ENCODE measurements at places on chromosomes 12 and 14. TPM values are rescaled to one million over a fixed set of nuclear protein-coding genes. Genes with fewer than 3 reads are reported as not detected.

GRCh38 chr12:44294649-44295048 is 458.8 kb downstream of the TMEM117 start:
- no peak for DNase-seq

The SBNO1 gene
- total RNA-seq: 31.6 TPM

The PROX2 gene
- not detected for total RNA-seq

The BCL2L14 gene
- total RNA-seq: 5.4 TPM

DNA sequence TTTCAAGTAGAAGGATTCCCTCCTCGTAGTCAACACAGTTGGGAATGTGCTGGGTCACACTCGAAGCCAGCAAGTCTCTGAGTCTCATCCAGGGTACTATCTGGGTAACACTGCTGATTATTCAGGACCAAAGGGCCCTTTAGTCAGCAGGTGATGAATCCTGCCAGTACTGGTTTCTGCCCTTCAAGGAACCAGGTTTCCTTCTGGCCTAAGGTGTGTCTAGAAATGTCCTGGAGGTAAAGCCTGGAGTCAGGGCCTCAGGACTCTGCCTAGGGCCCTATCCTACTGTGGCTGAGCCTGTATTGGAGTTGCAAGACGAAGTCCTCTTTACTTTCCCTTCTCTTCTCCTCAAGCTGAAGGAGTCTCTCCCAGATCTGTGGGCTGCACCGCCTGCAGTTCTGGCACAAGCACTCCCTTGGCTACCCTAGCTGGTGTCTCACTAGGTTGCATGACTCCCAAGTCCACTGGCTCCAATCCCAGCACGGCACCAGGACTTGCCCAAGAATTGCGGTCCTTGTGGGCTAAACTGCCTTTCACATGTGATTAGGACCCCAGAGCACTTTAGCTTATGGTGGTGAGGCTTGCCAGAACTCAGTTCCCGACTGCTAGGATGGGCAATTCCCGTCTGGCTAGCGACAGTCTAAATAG is 193.7 kb upstream of the PDE3A start:
- peak; percentile 47 for DNase-seq

GRCh38 chr12:68040450-68041075 is 51.3 kb downstream of the IFNG-AS1 start:
- peak; percentile 89 for DNase-seq

The SLC8A3 gene
- total RNA-seq: 0.38 TPM

GRCh38 chr14:28771168-28771567 is 4.6 kb downstream of the FOXG1 start:
- no peak for DNase-seq

DNA sequence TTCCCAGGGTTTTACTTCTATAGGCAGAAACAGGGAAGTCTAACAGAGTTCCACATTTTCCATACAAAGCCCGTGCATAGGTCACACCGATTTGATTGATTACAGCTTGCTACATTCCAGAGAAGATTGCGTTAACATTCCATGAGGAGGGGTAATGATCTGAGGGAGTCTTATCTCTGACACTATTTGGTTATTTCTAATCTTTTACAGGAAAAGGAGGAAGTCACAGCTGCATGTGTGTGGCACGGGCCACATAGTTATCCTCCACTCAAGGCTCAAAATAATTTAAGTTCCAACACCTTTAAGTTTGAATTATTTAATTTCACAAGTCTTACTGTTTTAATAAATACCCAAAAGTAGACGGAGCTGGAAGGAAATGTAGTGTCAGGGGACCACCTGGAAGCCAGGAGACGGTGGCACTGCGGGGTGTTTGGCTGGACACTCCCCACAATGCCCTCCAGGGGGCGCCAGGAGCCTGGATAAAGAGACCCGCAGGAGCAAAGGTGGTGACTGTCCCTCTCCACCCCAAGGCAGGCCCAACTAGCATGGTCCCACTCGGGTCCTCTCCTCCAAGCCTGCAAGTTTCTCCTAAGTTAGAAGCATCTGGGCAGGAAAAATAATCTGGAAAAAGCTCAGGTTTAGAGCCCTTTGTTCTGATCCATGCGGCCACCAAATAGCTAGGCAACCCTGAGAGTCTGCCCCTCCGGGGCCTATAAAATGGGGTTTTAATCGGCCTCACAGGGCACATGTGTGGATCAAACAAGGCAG is 20.2 kb downstream of the KRT8 start:
- peak; percentile 98 for DNase-seq

GRCh38 chr14:104385531-104386101 is 193.9 kb upstream of the C14orf180 start:
- DNase-seq: peak; percentile 34

DNA sequence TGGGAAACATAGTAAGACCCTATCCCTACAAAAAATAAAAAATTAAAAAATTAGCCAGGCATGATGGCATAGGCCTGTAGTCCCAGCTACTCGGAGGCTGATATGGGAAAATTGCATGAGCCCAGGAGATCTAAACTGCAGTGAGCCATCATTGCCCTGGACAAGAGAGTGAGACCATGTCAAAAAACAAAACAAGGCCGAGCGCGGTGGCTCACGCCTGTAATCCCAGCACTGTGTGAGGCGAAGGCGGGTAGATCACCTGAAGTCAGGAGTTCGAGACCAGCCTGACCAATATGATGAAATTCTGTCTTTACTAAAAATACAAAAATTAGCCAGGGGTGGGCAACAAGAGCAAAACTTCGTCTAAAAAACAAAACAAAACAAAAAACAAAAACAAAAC is 51.6 kb downstream of the FAM186A start:
- no peak for DNase-seq

DNA sequence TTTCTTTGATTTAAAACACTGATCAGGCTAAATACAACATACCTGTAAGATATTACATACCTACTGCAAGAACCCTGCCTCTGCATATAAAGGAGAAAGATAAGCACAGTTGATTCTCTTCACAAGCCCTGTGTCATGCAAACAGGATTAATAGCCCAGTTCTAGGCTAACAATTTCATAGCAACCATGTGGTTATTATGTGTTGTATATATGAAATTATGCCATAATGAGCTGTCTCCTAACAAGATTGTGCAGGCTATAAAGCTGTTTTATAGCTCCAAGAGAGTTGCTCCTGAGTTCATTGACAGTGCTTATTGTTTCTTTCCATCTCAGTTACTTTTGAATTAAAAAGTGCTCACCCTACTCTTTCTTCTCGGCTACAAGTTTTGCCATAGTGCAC is 609.3 kb downstream of the DIO2 start:
- no peak for DNase-seq

- DNase-seq: no peak
Observed at GRCh38 chr14:66490143-66491111, 4.3 kb downstream of the CCDC196 start.

The MFAP5 gene
- total RNA-seq: not detected

The STON2 gene
- total RNA-seq: 17.6 TPM

DNA sequence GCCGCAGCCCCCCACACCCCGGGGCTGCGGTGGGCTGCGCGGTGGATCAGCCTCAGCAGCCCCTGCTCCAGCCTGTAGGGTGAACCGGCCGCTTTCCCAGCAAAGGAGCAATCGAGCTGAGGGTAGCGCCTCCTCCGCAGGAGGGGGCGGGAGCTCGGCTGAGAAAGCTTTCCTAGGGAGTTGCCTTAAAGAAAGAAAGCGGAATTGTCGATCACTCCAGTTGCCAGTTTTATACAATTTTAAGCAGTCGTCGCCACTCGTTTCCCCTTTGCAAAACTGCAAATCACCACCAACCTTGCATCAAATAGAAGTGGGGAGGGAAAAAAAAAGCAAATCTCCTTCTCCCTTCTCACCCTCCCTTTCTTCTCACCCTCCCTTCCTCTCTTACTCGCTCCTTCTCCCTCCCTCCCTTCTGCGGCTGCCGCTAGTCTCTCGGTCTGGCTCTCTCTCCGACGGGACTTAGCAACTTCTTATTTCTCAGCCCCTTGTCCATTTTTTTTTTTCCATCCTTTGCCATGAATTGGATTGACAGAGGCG is at the start of gene PDE3A:
Gene PDE3A (plus strand): TSS at position 424 of the 537 bp plus-strand sequence. CDS start 748 bp downstream, outside the sequence.
- peak; percentile 94 for DNase-seq

The KRT85 gene
- total RNA-seq: not detected

DNA sequence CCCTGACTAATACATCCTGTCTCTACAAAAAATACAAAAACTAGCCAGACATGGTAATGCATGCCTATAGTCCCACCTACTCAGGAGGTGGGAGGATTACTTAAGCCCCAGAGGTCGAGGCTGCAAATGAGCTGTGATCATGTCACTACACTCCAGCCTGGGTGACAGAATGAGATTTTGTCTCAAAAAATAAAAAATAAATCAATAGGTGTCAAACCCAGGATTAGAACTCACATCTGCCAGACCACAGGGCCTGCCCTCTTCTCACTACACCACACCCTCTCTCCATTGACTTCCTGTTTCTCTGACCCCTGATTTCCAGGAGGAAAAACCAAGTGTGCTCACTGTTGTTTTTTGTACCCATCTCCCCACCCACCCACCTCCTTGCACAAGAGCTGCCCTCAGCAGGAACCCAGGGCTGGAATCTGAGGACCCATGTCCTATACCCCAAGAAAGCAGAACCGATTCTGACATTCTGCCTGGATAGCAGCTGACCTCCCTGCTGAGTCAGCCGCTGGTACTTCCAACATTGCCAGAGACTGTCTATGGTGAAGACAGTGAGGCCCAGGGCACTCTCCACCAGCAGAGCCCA is 6.2 kb downstream of the CMKLR1 start:
- DNase-seq: peak; percentile 66

- DNase-seq: no peak
Observed at GRCh38 chr14:103094406-103095209, at the start of gene EXOC3L4. TSS of gene EXOC3L4 (plus strand) at chr14:103094725. CDS start at chr14:103100220, 5,495 bp downstream.

GRCh38 chr14:51335961-51336723 is 96.1 kb downstream of the TMX1 start:
- no peak for DNase-seq

DNA sequence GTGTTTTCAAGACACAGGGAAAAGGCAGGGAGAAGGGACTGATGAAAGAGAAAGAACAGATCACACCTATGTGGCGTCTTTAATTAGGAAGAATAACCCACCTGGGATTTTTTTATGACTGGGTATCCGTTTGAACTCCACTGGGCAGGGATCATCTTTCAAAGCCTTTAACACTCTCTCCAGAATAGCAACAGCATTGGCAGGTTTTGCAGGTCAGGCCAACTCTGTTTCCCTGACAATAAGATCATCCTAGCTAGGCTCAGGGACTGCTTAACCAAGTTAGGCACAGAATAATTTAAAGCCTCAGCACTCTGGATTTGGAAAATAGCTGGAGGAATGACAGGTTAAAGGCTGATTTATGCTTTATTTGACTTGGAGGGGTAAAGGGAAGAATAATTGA is 117.6 kb downstream of the SUDS3 start:
- DNase-seq: no peak

DNA sequence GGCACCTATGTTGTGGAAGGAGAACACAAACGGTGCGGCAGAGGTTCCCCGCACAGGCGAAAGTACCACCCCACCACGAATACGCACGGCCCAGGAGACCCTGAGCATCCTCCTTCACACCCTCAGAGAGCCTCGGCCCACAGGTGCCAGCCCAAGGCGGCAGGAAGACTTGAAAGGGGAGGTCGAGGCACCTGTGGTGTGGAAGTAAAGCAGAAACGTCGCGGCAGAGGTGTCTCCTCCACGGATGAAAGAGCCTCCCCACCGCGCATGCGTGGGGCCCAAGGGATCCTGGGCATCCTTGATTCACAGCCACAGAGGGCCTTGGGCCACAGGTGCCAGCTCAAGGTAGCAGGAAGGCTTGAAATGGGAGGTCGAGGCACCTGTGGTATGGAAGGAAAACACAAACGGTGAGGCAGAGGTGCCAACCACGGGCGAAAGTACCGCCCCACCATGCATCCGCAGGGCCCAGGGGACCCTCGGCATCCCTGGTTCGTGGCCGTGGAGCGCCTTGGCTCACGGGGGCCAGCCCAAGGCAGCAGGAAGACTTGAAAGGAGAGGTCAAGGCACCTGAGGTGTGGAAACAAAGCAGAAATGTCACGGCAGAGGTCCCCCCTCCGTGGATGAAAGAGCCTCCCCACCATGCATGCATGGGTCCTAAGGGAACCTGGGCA is 380.1 kb downstream of the ALG10 start:
- peak; percentile 22 for DNase-seq

DNA sequence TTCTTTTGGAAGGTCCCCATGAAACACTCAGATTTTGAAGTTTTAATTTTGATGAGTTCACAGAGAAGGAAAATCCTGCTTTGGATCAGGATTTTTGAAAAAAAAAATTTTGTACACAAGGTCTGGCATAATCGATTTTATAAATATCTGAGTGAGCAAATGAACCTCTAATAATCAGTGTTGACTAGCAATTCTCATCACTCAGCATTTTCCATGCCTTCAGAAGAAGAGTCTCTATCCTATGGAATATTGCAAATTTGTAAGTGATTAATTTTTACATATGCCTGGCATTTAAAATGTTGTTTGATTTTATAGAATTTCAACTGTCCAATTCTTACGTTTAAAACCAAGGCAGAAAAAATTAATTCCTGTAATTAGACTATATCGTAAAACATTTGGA is 30.5 kb upstream of the REP15 start:
- DNase-seq: no peak

DNA sequence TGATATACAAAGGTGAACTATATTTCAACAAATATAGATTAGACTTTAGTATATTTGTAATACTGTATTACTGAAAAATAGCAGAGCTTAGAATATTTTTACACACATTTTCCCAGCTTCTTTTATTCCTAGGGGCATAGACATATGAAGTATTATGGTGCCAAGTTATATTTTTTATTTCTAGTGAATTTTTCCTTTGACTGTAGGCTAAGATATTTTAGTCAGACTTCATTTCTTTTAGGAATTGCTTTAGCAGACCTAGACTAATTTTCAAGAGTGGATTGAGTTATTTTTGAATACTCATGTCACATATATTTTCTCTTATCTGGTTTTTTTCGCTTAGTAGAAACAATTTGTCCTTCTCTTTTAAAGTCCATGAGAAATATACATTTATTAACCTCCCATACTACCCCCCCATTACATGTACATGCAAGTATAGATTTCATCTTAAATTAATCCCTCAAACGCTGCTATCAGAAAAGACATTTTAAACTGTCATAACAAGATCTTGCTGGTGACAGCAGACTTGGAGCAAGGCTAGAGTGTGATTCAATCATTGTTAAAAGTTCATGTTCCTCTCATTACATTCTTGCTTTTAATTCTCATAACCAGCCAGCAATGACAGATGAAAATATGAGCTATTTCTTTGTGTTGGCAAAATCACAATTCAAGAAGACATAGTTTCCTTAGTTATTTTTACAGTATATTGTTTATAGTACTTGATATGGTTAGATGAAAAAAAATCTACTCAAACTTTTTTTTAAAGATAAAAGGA is 456.1 kb downstream of the AEBP2 start:
- DNase-seq: no peak

- DNase-seq: no peak
Observed at GRCh38 chr12:49260166-49260565, 4.7 kb upstream of the TUBA1C start.

The OR6C2 gene
- total RNA-seq: not detected

The ZNF641 gene
- total RNA-seq: 9.4 TPM

- no peak for DNase-seq
Observed at GRCh38 chr14:74698465-74698864, 14.4 kb downstream of the AREL1 start.
